ENCODE measurements at places on chromosomes 2 and 18.
A peak's percentile ranks its signal among the peaks of the same experiment; 100 is the strongest.

DNA sequence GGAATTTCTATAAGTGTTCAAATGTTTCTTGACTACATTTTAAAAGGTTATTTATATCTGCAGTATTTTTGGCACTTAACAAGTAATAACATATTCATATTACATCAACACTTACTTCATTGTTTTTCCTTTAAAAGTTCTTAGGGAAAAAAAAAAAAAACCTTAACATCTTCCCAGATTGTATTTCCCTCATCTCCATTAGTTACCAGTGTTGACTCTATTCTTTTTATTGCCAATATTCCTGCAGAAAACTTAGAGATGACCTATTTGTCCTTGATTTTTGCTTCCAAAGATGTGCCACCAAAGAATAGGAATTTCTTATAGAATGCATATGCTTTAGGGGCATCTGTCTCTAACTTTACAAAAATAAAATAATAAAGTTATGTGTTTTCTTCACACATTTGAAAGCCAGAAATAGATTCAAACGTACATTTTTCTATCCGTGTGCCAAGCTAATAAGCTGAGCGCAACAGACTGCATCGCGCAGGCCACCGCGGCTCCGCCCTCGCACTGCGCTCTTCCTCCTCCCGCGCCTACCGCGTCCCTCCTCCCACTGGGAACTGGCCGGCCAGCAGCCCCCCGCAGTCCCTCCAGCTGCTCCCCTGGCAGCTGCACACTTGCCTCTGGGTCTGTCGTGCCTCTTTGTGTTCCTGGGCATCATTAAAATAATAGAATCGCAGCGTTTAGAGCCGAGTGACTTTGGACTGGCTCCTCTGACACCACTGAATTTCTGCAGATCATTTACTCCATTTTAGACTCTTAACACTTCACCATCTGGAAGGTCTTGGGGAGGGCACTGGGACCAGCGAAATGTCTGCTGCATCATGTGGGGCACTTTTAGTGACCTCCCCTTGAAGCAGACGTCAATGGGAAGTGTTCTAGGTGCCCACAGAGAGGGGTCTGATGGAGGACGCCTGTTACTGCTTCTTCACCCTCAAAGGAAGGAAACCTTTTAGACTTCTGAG, 21.2 kb upstream of the NAB1 start:
- peak; percentile 74 for DNase-seq

- DNase-seq = no peak
Observed at GRCh38 chr2:47297767-47298425, 105.1 kb upstream of the MSH2 start.

DNA sequence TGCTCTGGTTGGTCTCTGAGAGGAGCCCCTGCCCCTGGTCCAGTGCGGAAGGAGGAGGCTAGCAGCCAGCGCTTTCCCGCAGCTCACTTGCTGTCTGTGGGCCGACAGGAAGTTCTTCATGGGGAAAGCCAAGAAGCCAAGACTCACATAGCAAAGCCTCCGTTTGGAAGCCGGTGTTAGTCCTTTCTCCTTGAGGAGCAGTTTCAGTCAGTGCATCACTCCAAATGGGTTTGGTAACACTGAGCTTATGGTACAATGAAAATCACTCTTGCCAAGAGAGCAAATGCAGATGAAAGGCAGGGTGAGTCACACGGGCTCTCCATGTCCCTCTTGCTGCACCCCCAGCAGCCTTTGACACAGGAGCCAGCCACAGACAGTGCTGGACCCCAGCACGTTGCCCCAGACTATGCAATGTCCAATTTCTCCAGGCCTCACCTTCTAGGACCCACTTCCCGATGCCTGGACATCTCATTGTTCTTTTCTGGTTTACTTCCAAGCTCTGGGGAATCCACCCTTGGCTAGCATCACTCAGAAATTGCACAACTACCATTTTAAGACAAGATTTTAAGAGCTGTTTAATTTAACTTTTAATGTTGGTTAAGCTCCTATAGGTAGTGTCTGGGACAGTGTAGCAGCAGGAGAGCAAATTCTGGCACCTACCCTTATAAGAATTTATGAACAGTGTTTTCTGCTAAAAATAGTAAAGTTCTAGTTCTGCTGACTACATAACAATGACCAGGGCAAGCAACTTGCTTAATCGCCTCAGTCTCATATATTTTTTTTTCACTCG, 174.9 kb downstream of the ASB1 start:
- no peak for DNase-seq

DNA sequence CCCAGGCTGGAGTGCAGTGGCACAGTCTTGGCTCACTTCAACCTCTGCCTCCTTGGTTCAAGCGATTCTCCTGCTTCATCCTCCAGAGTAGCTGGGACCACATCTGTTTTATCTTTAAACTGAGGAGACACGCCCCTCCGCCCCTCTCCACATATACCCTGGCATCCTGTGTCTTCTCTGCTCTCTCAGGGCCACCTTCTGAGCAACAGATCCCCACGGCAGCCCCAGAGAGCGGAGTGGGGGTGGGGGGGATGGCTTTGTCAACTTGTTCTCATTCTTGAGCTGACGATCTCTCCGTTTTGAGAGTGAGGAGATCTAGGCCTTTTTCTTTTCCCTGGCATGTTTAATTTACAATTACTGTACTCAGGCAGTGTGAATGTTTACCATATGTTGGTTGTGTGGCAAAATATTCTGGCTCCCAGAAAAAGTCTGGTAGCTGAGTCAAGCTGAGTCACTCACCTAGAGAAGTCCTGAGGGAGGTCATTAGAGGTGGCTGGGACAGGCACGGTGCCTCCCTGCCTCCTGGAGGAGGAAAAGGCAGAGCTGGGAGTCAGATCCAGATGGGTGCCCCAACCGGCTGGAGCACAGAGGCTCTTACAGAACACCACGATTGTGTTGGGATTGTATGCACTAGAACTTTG, 19.5 kb upstream of the ID2 start:
- DNase-seq = no peak

DNA sequence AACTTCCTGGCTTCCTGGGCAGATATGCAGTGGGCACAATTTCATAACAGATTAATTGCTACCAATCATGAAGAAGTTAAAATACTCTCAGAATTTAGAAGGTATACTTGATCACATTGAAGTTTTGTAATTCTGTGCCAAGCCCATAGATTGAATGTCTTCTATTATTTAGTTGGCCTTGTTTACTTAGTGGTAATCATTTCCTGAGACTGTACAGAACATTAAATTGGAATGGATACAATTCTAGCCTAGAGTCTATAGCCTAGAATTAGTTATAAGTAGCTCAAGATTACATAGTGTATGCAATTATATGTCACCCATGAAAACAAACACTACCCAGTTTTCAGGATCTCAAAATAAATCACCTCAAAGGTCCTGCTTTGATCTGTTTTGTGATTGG, 615.8 kb downstream of the XIRP2 start:
- DNase-seq = no peak

DNA sequence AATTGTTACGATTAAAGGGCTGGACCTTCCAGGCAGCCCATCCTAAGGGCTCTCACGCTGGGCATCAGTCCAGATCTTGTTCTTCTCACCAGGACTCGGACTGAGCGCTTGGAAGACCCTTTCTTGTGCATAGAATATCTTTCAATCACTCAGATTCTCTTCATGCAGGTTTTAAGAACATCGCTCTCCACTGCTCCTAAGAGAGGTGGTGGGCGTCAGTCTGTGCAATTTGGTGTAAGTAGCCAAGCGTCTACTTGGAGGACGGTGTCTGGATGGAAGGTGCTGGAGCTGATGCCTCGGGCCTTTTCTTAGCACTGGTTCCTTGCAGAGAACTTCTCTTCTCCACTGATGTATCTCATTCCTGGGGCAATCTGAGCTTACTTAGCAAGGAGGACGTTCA, 68.7 kb downstream of the ASB1 start:
- no peak for DNase-seq

GRCh38 chr2:56179931-56180330, 3.9 kb upstream of the CCDC85A start:
- no peak for DNase-seq

DNA sequence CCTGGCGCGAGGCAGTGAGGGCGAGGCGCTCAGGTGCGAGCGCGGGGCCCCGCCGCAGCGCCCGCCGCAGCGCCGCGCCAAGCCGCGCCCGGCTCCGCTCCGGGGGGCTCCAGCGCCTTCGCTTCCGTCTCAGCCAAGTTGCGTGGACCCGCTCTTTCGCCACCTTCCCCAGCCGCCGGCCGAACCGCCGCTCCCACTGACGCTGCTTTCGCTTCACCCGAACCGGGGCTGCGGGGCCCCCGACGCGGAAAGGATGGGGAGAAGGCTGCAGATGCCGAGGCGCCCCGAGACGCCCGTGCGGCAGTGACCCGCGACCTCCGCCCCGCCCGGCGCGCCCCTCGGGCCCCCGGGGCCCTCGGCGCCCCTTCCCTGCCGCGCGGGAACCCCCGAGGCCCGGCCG, 328 bp upstream of the INHBB start:
- no peak for DNase-seq

GRCh38 chr2:152630466-152630865, 86.8 kb downstream of the PRPF40A start:
- no peak for DNase-seq

DNA sequence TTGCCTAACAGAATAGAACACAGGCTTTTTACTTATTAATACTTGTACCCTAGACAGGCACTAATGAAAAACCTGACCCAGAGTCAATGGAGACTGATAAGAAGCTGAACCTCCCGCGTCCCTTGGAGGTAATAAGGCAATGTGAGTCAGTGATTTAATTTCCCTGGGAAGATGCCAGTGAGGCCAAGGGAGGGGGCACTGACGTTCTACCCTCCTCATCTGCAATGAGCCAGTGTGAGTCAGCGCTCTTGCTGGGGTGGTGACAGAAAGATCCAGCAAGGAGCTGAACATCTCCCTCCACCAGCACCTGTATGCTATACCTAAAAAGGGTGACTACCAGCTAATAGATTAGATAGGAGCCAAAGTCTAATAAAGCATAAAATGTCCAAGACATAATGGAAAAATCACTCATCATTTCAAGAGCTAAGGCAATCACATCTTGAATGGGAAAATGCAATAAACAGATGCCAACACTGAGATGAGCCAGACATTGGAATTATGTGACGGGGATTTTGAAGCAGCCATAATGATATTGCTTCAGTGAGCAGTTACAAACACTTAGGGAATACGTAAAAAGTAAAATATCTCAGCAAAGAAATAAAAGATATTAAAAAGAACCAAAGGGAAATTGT, 116.9 kb downstream of the TPGS2 start:
- no peak for DNase-seq

DNA sequence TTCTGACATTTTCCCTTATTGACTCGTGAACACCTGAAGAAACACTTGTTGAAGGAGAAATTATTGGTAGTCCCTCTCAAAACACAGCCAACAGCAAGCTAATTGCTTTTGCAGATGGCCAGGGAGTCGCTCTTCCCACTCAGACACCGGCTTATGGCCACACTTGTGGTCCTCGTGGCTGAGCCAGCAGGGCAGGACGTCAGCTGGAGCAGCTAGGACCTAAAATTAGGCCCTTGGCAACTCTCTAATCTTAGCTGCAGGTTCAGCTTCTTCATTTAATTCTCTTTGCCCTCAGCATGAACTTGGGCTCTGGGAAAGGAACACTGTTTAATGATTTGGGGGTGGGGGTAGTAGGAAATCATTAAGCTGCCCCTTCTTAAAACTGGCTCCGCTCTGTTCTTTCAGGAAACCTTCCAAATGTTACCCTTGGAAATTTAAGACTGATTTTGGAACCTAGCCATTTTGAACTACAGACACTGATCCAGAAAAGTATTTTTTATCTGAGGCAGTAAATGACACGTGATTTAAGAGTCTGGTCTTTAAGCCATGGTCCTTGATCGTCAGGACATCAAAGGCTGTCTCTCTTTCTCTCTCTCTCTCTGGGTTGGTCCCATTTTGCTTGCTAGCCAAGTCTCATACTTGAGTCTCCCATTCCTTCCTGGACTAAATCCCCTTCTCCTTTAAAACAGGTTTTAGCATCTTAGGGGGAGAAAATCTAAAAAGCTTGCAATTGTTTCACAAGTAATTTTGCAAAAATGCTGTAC, 77.5 kb downstream of the CDK15 start:
- DNase-seq = peak; percentile 86

GRCh38 chr18:46569211-46569610, 87.8 kb downstream of the LOXHD1 start:
- DNase-seq = no peak

DNA sequence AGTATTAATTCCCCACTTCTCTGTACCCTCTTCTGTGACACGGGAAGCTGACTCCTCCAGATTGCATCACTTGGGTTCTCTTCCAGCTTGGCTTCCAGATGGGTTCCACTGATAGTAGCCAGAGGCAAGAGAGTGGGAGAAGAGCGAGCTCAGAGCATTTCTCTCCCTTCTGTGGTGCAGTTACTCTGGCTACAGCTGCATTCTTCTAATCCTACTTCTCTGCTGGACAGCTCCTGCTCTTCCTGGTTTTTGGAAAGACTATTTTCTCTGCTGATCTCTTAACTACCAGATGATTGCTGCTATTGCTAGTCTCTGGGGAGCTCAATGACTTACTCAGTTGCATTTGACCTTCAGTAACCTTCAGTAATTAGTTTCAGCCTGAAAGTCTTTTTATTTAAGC, 187.5 kb upstream of the MAP2 start:
- no peak for DNase-seq

GRCh38 chr2:20174410-20174809, 50.5 kb downstream of the SDC1 start:
- DNase-seq = no peak

DNA sequence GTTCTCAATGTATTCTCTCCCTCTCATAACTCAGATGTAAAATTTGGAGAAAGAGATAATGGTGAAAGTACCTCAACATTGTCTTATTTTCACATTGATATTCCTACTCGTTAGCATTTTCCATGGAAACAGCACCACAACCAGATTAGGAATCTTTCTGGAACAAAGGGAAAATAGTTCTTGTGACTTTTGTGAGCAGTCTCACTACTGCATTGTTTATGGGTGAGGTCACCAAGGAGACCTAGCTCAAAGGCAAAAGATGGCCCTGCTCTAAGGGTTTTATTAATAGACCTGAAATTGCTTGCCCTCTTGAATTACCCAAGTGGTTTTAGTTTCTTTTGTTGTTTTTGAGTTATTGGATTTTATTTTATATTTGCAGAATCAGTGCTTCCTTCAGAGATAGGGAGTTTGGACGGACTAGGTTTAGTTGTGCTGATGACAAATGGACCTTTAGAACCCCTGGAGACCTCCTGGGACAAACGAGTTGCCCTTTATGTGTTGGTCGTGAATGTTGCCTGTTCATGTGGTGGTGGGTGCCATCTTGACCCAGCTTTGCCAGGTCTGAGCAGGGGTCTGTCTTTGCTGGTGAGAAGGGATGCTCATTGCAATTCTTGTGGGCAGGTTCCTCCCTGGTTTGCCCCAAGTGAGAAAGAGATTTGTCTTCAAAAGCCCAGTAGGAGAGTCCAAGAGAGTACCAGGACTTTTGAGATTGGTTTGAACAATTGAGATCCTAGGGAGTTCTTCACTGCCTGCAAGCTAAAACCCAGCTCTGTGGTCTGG, 58.1 kb downstream of the INPP4A start:
- DNase-seq = no peak

All from left hindlimb (tissue), 1 donor.